Stimulated activated CD8-positive, alpha-beta memory T cell treated with anti-CD3 and anti-CD28 coated beads, Interleukin-7, amount 100 ng/mL, for 24 hours (primary cell): ENCODE measurements at places on chromosomes 2 and 18.

DNA sequence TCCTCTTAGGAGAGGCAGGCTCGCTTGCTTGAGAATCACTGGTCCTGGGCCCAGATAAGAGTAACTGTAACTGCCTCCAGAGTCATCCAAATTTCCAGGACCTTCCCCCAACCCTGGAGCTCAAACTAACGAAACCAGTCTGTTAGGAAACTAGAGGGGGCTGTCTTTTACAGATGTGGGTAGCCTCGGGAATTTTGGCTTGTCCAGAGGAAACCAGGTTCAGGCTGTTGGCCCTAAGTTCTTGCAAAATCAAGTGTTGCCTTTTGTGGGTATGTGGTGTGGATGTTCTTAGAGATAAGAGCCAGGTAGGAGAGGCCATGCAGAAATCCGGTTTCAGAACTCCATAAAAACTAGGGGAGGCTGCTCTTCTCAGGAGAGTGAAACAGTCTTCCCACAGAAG is 125.0 kb upstream of the DLX2 start:
- no peak for DNase-seq

DNA sequence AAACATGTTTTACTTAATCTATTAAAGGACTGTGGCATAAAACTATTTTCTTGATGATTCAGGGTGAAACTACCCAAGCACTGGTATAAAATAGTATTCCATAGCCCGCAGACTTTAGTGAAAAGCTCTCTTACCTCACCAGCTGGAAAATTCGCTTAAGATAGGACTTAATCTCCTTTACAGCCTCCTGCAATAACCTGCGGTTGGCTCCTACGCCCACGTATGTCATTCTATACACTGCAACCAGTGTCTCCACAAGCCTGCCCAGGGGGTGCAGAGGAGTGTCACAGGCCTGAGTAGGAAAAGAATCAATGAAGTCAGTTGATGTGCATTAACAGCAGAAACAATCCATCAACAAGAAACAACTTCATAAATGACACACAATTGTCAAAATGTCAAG is 11.3 kb upstream of the MPP4 start:
- no peak for DNase-seq

DNA sequence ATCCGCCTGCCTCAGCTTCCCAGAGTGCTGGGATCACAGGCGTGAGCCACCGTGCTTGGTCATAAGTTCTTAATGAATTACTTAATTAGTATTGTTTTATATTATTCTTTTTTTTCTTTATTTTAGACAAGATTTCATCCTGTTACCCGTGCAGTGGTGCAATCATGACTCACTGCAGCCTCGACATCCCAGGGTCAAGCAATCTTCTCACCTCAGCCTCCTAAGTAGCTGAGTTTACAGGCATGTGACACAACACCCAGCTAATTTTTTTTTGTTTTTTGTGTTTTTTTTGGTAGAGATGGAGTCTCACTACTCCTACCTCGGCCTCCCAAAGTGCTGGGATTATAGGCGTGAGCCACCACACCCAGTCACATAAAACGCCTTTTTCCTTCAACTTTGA is 17.3 kb downstream of the C2orf42 start:
- no peak for DNase-seq

- no peak for DNase-seq
Observed at GRCh38 chr2:238864207-238865014, 16.5 kb downstream of the TWIST2 start.

GRCh38 chr2:178225006-178225805 is 30.9 kb downstream of the OSBPL6 start:
- DNase-seq, result no peak
